ENCODE measurements at places on chromosomes 5 and 9.

DNA sequence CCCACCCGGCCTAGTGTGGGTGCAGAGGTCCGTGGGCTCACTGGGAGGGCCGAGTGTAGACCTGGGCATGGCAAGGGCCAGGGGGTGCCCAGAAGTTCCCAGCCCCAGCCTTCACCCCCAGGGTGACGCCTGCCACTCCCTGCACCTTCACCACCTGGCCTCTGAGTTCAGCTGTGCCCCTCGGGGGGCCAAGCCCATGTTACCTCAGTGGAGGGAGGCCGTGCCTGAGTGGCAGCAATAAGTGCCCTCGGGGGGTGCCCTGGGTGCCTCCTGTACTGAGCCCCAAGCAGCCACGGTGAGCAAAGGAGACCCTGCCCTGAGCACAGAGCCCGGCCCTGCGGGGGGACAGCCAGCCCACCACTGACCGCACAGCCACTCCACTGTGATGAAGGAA is 10.3 kb upstream of the FCN2 start:
- DNase-seq, result no peak

DNA sequence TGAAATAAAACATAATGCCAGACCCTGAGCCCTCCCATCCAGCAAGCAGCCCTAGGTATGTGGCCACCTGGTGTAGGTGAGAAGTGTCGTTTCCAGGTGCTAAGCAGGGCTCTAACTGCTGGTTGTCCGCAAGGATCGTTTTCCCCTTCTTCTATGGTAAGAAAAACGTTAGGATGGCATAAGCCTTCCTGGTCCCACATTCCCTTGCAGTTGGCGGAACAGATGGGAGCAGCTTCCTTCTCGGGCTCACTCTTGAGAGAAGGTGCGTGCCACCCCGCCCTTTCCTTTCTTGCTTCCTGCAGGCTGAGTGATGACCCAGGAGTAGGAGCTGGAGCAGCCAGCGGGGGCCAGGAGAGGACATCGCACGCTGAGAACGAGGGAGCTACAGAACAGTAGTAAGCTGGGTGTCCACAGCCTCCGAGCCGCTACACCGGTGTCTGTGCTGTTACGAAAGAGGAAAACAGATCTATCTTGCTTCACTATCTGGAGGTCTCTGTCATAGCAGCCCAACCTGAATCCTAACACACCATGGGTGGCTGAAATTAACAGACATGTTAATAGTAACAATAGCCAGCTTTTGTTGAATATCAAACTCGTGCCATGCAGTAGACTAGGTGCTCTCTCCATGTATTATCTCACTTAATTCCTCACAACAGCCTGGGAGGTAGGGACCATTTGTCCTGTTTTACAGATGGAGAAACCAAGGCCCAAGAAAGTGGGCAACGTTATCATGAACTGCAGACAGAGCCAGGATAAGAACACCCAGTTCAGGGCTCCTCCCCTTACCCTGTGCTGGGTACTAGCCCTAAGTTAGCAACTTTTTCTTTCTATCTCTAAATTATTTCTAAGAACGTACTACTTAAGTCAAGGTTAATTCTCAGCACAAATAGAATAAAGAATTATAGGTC is 139.8 kb downstream of the COL23A1 start:
- DNase-seq, result no peak

- DNase-seq, result no peak
These were observed 2.2 kb upstream of the ELOVL7 start for GRCh38 chr5:60846298-60846697.

DNA sequence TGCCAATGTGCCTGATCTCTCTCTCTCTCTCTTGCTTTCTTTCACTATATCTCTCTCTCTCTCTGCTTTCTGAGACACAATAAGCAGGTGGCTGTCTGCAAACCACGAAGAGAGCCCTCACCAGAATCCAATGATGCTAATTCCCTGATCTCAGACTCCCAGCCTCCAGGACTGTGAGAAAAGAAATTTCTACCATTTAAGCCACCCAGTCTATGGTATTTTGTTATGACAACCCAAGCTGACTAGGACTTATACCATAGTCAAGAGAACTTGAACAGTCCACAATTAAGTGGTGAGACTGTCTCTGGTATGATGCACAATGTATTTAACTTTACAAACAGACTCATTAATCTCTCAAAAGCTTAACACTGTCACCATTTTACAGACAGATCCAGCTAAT is 67.0 kb downstream of the NFIB start:
- no peak for DNase-seq

DNA sequence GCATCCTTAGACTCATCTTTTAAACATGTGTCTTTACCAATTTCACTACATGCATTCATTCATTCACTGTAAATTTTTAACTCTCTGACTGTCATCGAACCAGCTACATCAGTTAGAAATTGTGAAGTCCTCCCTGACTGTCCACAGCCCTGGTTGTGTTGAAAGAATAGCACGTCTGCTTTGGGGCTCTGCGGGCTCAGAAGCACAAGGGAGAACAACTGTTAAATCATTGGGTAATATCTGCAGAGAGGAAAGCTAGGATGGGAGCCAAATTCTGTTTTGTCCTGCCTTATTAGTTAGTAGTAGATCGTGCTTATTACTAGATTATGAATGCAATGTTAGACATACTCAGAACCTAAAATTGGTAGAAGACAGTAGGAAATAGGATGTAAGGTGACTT is 26.3 kb upstream of the FAM120AOS start:
- DNase-seq, result no peak

- DNase-seq, result no peak
These were observed 78.3 kb downstream of the STK10 start for GRCh38 chr5:172109749-172110148.

DNA sequence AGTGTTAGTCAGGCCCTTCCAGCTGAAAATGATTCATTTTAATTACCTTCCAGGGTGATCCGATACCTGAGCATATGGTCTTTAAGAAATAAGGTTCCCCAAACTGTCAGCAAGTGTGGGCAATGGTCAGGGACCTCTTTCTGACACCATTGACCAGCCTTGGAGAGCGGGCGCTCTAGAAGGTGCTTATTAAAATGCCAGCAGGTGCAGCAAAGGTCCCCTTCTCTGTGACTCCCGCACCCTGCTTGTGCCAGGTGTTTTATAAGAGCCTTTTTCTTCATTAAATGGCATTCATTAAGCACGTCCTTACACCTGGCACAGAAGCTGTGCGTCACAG is 85.3 kb downstream of the MVB12B start:
- DNase-seq, result no peak
